ENCODE measurements at places on chromosomes 4 and X.

GRCh38 chr4:151833174-151833573, 72.4 kb upstream of the GATB start:
- no peak for DNase-seq

DNA sequence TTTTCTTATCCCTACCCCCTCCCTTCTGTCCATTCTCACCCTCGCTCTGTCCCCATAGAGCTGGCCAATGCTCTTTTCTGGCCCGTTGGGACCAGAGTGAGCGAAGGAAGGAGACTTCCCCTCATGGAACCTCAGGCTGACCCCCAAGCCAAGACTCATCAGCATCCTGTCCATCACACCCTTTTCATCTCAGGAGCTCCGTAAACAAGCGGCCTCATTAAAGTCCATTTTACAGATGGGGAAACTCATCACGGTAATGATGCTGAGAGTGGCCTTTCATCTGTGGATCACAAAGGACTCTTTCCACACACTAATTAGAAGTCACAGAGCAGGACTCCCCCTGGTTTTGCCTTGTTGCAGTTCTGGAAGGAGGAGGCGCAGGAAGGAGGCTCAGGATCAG, 67.4 kb upstream of the SLC34A2 start:
- no peak for DNase-seq

DNA sequence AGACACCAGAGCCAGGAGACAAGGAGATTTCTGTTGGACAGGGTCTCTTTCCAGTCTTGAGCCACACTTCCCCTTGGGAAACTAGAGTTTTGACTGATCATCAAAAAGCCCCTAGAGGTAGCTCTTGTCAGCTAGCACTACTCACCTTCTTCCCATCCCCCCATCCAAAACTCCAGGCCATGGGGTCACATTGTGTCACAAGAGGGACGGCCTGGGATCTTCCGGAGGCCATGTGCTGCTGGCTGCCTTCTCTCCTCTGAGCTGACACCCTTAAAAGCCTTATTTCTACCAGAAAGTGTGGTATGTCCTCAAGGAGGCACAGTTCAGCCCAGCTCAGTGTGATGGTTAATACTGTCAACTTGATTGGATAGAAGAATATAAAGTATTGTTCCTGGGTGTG, 7.8 kb downstream of the PNMA3 start:
- no peak for DNase-seq

- DNase-seq: no peak
These were observed 193.9 kb upstream of the SPOCK3 start for GRCh38 chr4:167428156-167428555.

- DNase-seq: no peak
These were observed 115.1 kb downstream of the SOWAHB start for GRCh38 chr4:76782837-76783236.

DNA sequence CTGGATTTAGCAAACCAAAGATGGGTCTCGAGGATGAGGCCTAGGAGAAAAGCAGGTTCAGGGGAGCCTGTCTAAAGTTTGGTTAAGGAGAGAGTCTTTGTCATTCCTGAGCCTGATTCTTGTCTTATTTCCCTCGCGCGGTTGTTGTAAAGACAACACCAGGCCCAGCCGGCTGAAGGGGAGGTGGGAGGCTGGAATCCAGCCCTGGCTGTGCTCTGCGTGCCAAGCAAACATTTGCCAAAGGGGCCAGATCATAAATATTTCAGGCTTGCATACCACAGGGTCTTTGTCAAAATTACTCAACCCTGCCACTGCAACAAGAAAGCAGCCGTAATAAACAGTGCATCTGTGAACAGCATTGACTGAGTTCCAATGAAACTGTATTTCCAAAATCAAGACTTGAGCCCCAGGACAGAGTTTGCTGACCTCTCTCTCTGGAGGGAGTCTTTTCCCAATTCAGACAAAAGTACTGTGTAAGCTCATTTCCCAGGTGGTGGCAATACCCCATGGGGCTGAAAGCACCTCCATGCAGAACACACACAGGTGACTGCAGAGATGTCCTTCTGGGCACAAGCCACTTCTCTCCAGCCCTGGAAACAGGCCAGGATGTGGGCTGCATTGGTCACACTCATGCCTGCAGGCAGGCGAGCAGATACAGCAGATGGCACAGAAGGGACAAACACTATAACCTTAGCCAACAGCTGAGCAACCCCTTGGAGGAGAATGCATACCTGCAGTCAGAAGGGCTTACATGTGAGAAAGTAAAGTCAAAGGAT, 320.3 kb downstream of the STK32B start:
- peak; percentile 81 for DNase-seq

DNA sequence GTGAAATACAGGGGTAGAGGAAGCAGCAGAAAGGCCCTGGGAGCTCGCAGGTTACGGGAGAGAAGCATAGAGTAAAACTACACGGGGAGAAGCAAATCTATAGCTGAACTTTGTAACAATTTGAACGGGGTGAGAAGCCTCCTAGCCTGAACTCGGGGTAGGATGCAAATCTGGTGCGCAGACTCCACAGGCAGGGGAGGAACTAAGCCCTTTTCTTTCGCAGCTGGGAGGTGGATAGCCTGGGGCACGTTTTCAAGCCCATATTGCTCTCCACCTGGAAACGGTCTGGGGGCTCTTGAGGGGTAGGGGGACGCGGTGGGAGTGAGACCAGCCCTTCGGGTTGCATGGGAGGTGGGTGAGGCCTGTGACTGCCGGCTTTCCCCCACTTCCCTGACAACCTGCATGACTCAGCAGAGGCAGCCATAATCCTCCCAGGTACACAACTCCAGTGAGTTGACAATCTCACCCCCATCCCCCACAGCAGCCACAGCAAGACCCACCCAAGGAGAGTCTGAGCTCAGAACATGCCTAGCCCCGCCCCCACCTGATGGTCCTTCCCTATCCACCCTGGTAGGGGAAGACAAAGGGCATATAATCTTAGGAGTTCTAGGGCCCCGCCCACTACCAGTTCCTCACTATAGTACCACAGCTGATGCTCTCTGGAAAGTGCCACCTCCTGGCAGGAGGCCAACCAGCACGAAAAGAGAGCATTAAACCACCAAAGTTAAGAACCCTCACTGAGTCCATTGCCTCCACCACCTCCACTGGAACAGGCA, 29.9 kb downstream of the SOWAHB start:
- no peak for DNase-seq

- DNase-seq: no peak
These were observed 108.4 kb upstream of the ZCCHC13 start for GRCh38 chrX:74195605-74196004.

- no peak for DNase-seq
These were observed 1.3 kb downstream of the NPY1R start for GRCh38 chr4:163330916-163331628.

DNA sequence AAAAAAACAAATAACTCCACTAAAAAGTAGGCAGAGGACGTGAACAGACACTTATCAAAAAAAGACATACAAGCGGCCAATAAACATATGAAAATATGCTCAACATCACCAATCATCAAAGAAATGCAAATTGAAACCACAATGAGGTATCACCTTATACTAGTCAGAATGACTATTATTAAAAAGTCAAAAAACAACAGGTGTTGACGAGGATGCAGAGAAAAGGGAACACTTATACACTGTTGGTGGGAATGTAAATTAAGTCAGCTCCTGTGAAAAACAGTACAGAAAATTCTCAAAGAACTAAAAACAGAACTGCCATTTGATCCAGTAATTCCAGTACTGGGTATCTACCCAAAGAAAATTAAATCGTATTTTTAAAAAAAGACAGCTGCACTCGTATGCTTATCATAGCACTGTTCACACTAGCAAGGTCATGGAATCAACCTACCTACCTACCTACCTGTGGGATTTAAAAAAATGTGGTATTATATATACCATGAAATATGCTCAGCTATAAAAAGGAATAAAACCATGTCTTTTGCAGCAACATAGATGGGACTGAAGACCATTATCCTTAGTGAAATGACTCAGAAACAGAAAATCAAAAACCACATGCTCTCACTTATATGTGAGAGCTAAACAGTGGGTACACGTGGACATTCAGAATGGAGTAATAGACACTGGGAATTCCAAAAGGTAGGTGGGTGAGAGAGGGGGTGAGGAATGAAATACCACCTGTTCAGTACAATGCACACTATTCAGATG, 24.8 kb upstream of the PTPN13 start:
- DNase-seq: no peak

DNA sequence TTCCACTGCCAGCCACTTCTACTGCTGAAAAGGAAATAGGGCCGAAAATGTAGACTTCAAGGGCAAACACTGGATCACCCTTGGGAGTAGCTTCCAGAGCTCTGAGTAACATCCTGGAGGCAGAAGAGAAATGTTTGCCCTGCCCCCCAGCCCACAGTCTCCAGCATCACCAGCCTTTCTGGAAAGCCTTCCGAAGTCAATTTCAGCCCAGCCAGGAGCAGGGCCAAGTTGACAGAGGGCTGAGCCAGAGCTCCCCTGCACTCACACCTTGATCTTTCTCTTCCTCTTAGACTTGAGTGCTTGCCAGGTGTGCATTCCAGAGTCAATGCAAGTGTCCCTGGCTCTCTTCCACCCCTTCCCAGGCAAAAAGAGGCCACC, 35.2 kb downstream of the SLC25A5 start:
- peak; percentile 91 for DNase-seq

DNA sequence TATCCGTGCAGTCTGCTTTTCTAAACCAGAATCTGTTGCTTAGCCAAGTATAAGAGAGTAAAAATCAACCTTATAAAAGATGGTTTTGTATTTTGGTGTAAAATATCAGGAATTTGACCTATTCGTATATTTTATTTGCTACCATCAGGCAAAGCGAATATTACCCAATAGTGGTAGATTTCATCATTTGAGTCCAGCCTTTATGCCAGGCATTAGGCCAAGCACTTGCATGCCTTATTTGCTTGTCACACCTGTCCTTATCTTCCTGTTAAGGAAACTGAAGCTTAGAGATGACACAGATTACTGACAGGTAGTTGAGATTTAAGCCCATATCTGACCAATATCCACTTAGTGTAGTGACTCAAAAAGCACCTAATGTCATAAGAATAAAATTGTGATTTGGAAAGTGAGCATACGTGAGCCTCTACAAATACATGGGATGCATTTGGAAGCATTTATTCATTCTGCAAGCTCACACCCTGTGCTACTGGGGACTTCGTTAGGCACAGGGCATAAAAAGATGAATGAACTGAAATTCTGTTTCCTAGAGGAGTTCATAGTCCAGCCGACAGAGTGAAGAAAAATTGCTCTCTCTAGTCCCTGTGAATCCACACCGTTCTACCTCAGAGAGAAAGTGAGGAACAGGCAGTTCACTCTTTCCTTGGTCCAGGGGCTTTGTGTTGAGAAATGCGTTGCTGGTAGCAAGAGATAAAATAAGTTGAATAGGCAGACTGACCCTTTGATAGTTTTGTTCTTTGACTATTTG, 2.3 kb upstream of the RNF212 start:
- no peak for DNase-seq

DNA sequence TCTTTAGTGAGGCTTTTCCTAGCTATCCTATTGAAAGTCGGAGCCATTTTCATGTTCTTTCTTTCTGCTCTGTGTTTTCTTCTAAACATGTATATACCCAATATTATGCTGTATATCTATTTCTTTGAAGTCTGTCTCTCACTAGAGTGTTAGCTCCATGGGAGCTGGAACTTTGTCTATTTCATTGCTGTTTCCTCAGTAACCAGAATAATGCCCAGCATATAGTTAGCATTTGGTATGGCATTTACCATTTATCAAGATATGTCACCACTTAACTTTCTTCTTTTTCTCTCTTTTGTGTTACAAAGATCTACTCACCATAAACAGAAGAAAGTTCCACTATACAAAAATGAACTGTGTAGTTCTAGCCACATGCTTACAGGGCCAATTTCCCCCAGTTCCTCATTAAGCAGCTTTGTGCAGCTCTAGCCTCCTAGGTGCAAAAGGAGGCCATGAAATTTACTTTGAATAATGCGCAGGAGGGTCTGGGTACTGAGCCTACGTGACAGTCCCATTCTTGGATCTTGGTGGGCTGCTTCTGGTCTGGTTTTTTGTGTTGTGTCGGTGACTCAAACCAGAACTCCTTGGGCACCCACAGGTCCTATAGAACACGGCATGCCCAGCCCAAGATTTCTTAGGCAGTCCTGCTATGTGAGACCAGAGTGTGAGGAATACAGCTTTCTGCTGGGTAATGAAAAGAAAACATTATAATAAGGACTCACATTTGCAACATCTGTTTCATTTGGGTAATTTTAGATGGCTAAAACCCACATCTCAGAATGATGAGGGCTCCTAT, 302.3 kb upstream of the IGFBP7 start:
- DNase-seq: no peak

GRCh38 chr4:142840516-142841123, 5.5 kb downstream of the INPP4B start:
- no peak for DNase-seq

DNA sequence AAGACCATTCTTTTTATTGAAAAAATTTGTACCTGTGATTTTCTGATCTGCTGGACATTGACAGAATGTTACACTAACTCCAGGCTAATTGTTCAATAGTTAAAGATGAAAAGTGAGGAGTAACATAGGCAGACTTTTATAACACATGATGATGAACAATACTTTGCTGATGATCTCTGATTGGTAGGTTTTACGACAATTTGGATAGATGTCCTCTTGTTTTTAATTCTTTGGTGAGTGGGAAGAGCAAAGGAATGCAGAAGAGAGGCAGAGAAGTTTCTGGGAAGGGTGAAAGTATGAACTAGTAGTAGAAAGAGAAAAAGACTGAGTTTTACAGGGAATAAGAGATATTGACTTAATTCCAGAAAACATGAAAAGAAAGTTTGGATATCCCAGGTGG, 267.3 kb upstream of the HAND2 start:
- DNase-seq: no peak

DNA sequence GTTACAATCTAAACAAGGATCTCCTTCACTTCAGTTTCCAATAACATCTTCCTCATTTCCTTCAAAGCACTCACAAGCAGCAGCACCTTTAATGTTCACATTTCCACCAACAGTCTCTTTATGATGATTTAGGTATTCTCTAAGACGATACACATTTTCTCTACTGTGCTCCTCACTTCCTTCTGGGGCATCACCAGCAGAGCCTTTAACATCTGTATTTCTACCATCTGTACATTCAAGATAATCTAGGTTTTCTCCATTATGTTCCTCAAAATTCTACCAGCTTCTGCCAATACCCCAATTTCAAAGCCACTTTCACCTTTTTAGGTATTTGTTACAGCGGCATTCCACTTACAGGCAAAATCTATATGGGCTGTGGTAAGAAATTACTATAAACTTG, 80.6 kb downstream of the FBXW7 start:
- DNase-seq: no peak
